ENCODE measurements at places on chromosomes 1 and 21.

- no peak for DNase-seq
Observed at GRCh38 chr1:245754463-245754961, 599.7 kb downstream of the KIF26B start.

- no peak for DNase-seq
Observed at GRCh38 chr1:238296371-238296770, 405.6 kb upstream of the ZP4 start.

DNA sequence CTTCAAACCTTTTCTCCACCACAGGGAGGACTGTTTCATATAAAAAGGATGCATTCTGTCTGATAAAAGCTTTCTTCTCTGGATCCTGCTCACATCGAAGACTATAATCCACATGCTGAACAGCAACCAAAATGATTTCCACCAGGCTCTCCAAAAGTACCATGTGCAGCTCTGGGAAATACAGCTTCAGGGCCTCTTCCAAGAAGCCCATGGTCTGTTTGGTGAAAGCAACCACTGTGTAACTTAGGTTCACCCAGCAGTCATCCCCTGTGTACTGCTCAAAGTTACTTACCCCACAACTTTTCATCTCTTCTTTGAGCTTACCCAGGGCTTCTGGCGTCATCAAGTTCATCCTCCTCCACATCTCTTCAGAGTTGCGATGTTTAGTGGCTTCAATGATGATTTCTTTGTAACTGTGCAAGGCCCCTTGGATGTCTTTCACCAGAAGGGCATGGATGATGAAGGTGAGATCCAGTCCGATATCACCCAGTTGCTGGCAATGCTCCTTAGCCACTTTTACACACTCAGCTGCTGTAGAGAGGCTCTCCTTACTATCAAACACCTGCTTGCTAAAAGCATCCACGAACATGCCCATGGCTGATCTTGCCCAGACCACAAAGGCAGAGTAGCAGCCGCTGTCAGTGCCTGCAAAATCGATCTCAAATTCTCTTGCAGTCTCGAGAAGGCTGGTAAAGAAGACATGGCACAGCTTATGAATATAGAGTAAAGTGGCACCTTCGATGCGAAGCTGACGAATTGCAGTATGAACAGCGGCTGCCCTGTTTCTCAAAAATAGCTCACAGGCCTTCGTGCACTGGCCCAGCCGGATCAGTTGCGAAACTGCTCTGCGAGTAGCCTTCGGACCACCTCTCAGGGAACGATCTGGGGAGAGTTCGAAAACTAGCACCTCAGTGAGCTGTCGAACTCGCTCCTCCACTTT lies 1.7 kb downstream of the EXOC8 start:
- DNase-seq: no peak

- DNase-seq: no peak
Observed at GRCh38 chr1:18253093-18253492, 145.5 kb downstream of the IGSF21 start.

DNA sequence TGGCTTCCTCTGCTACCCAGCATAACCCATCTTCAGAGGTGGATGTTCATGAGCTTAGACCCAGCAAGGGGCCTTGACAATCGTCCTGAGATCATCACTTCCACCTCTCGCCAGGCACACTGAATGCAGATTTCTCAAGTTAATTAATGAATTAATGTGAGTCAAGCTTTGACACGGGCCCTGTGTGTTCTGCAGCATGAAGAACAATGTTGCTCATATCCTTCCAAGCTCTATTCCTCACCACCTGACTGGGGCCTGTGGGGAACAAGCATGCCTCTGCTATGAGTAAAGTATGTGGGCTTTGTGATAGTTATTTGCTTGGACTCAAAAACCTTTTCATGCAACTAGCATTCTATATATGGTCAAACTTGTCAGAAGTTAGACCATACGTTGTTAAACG lies 122.0 kb downstream of the SEC16B start:
- no peak for DNase-seq

- no peak for DNase-seq
Observed at GRCh38 chr1:53999920-54000319, 18.1 kb downstream of the LDLRAD1 start.

- no peak for DNase-seq
Observed at GRCh38 chr1:91929250-91929649, 20.0 kb upstream of the BRDT start.

DNA sequence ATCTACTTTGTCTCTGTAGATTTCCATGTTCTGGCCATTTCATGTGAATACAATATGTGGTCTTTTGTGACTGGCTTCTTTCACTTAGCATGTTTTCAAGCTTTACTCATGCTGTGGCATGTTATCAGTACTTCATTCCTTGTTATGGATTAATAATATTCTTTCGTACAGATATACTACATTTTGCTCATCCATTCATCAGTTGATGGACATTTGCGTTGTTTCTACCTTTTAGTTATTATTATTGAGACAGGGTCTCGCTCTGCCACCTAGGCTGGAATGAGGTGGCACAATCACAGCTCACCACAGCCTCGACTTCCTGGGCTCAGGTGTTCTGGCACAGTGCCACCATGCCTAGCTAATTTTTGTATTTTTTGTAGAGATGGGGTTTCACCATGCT lies 21.4 kb downstream of the SFPQ start:
- no peak for DNase-seq

- no peak for DNase-seq
Observed at GRCh38 chr1:50181027-50181663, 72.4 kb downstream of the ELAVL4 start.

GRCh38 chr1:224235813-224236493 lies 52.9 kb downstream of the DEGS1 start:
- DNase-seq: no peak

- DNase-seq: no peak
Observed at GRCh38 chr1:61379693-61380092, 297.3 kb downstream of the NFIA start.

DNA sequence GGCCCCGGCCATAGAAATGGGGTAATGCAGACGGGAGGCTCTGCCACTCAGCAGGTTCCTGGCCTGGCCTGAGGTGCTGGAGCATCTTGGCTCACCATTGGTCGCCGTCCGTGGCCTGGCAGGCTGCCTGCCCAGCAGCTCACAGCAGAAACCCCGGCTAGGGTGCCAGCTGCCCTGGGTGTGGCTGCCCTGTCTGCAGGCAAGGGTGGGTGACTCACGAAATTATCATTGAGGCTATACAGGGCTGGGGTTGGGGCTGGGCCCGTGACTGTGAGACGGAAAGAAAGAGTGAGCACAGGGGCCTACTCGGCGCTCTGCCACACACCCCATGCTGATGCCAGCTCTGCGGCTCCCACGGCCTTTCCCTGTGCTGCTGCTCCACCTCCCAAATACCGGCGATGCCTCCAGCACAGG lies 8.0 kb upstream of the PKP1 start:
- no peak for DNase-seq

DNA sequence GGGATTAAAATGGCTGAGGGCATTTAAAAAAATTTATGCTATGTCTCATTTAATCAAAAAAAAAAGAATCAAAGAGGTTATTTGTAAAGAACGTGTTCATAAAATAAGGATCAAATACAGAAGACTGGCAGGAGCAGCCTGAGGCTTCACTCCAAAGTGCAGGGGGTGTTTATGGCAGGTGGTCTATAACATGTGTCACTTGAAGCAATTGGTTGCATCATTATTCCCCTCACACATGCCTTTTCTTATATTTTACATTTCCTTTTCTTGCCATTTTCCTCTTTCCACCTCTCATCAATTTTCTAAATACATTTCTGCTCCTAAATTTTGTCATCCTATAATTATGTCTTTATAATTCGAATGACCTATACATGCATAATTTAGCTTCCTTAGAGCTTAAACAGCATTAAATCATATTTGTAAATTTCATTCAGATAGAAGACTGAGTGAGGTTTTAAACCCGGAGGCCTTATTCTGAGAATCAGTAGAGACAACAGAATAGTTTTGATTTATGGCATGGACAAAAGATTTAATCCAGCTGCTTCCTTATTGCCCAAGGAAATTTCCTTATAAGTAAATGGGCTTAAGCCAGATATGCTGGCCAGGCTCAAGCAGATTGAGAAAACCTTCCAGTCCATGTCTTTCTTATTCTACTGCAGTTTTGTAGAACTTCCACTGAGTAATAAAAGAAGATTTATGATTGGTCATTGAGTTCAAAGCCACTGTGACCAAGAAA lies 322.8 kb downstream of the TGFB2 start:
- no peak for DNase-seq

DNA sequence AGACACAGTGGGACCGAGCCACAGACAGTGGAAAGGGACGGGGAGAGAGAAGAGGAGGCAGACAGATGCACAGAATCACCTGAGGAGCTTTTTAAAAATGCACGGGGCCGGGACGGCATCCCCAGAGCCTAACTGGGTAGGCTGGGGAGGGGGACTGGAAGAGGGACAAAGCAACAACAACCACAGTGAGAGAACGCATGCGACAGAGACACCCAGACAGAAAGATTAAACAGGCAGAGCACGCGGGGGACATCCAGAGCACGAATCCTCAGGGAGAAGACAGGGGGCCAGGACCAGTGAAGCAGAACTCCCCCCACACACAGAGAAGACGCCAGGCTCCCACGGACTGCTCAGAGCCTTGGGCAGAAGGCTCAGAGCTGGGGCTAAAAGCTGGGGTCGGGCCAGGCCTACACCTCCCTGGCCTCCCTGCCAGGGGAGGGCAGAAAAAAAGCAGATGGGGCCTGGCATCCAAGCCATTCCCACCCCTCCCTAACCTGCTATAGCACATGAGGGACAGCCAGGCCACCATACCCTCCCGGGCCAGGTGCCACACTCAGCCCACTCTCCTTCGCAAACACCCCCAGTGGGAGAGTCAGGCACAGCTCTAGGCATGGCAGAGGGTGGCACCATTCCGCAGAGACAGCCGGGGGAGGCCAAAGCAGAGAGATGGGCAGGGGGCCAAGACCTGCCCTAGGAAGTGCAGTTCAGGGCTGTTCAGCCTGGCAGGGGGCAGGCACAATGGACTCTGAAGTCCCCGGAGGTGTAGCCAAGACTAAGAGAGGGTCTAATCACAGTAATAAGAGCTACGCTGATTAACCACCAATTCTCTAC lies 29.8 kb upstream of the COL16A1 start:
- DNase-seq: no peak

- no peak for DNase-seq
Observed at GRCh38 chr1:119569095-119569494, 62.1 kb downstream of the HSD3B1 start.

DNA sequence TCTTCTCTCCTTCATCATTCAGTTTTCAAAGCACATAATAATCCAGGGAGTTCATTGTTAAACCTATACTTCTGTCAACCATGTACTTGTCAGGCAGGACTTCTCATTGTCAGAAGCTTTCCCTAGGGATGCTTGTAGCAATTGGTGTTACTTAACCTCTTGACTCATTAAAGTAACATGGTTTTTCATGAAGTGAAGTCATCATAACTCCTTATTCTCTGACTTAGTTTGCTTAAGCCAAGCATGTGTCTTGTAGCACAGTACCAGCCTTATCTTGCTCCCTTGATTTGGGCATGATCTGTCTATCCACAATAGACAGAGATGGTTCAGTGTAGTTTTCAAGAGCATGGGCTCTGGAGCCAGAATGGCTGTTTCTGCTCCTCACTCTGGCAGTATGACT lies 45.3 kb downstream of the LRIG2 start:
- DNase-seq: no peak

DNA sequence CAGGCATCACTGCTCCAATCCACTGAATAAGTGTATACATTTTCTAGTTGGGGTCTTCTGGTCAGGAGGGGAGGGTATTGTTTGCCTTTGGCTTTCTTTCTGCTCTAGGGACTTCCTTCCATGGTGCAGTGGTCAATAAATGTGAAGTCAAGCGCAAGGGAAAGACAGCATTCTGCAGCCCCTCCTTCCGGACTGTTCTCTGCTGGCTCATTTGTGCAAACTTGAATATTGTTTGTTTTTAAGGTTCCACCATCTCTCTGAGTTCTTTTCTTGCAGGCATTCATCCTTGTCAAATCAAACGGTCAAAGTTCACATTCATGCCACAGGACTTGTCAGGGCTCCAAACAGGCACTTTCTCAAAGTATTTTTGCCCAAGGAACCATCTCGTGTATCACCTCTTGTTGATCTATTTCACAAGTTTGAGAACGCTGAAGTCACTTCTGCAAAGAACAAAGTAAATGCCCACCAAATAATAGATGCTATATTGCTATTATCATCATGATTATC lies 205.6 kb upstream of the KAZN start:
- no peak for DNase-seq

DNA sequence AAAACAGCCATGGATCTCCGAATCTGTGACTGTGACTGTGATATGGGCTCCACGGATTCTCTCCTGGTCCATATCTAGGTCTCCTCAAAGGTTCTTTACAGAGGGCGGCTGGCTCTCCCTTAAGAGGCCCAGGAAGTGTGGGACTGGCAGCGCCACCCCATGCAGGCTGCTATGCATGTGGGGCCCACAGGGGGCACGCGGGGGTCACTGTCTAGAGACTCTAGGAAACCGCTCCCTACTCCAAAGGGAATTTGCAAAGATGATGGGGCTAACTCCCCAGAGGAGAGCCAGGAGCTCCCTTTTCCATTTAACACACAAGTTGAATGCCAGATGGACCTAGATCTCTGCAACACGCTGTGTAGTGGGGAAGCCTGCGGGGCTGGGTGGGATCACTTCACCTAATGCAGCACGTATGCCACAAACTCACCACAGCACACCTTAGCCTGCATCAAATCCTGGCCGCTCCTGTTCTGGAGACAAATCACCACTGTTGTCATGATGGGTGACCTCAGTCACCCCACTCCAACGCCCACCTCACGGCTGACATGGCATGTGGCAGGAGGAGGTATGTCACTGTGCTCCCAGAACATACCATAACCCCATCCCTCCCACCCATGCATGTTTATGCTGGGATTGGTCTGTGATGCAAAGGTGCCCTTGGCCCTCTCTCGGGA lies 61.7 kb downstream of the SLC45A1 start:
- no peak for DNase-seq

- no peak for DNase-seq
Observed at GRCh38 chr21:45864436-45864835, 117.1 kb upstream of the COL6A1 start.

DNA sequence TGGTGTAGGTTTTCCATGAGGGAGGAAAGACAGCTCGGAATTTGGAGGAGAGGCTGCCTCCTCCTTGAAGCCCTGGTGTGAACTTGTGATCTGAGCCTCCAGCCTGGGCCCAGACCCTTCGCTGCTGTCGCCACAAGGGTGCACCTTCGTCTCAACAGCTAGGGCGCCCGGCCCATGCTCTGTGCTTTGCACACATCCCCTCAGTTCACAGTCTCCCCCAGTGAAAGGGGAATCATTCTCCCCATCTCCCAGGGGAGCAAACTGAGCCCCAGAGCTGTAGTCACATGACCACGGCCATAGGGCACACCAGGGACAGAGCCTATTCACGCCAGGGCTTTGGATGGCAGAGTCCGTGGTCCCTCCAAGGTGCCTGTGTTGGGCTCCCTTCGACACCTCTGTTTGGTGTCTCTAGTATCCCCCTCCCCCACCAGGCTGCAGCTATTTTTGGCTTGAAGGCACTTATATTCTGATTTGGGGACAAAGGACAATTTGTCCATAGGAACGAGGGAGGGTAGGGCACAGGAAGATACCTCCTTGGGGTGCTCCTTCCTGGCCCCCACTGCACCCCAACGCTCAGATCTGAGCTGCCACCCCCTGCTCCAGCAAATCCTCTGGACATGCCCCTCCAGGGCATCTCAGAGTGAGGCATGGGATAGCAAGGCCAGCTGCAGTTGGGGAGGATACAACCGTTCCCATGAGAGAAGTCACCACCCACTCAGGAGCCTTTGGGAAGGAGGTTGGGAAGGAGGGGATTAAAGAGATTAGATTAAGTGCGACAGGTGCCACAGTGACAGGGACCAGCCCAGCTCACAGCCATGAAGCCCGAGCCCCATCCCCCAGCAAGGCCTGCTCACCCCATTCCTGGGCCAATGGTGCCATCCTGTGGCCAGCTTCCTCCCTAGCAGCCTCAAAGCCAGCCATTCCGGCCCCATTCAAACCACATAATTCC lies 15.7 kb downstream of the MATN1 start:
- peak; percentile 85 for DNase-seq

GRCh38 chr1:203170625-203171330 lies 4.8 kb downstream of the MYBPH start:
- no peak for DNase-seq
